ENCODE measurements at places on chromosomes 11 and 22. TPM values are rescaled to one million over a fixed set of nuclear protein-coding genes. Genes with fewer than 3 reads are reported as not detected.

DNA sequence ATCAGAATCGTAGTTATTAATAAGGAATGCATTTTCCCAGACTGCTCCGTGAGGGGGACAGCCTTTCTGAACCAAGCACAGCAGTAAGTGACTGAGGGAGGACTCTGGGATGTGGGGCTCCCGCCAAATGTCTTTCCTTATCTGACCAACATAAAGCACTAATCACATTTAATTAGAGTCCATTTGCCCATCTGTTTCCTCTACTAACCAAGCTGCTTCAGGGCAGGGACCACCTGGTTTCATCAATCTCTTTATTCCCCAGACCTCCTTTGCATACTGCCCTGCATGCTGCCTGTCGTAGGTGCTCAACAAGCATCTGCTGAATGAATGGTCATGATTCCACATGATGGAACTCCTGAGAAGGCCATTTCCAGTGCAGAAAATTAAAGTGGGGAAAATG is 29.4 kb downstream of the SMCO4 start:
- H3K4me1 ChIP-seq = no peaks in the 10 kb centered on the region
- no peak overlapping the region for H3K4me3 ChIP-seq
- H3K27ac ChIP-seq = no peak overlapping the region
- no peaks in the 10 kb centered on the region for H3K27me3 ChIP-seq

Gene TST
- total RNA-seq = 0.29 TPM

DNA sequence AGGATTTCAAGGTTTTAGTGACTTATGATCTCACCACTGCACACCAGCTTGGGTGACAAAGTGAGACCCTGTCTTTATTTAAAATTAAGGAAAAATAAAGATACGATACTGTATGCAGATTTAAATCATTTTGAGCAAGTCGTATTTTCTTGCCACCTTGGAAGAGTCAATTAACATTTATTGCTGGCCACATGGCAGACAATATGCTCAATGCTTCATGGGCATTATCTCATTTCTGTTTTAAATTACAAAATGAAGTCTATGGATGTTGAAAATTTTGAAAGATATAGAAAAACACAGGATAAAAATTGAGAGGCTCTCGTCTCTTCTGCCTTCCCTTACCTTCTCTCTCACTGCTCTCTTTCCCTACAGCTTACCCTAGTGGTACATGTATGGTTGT is 349.0 kb upstream of the CCDC90B start:
- H3K27me3 ChIP-seq = no peaks in the 10 kb centered on the region
- H3K27ac ChIP-seq = no peak overlapping the region
- no peak for DNase-seq
- no peaks in the 10 kb centered on the region for H3K36me3 ChIP-seq
- H3K4me3 ChIP-seq = no peak overlapping the region

- H3K4me1 ChIP-seq = no peaks in the 10 kb centered on the region
- H3K4me3 ChIP-seq = no peak overlapping the region
- no peaks in the 10 kb centered on the region for H3K27me3 ChIP-seq
- H3K36me3 ChIP-seq = no peaks in the 10 kb centered on the region
These were observed 30.4 kb upstream of the MMP20 start for GRCh38 chr11:102655547-102655946.

- H3K27ac ChIP-seq = no peak overlapping the region
- H3K4me1 ChIP-seq = peaks cover 14% of the 10 kb centered on the region
- peaks cover 7% of the 10 kb centered on the region for H3K36me3 ChIP-seq
- H3K4me3 ChIP-seq = no peak overlapping the region
- H3K27me3 ChIP-seq = no peaks in the 10 kb centered on the region
- no peak for DNase-seq
These were observed 11.0 kb upstream of the MICALL1 start for GRCh38 chr22:37894939-37895670.

GRCh38 chr22:26822313-26822712 is 164.9 kb downstream of the MIAT start:
- H3K4me1 ChIP-seq = no peaks in the 10 kb centered on the region
- H3K27ac ChIP-seq = no peak overlapping the region
- H3K27me3 ChIP-seq = no peaks in the 10 kb centered on the region
- H3K4me3 ChIP-seq = no peak overlapping the region
- DNase-seq = no peak

GRCh38 chr11:1682225-1682905 is 14.6 kb upstream of the KRTAP5-6 start:
- DNase-seq = no peak
- no peak overlapping the region for H3K4me3 ChIP-seq
- no peaks in the 10 kb centered on the region for H3K4me1 ChIP-seq
- H3K27me3 ChIP-seq = no peaks in the 10 kb centered on the region
- H3K36me3 ChIP-seq = no peaks in the 10 kb centered on the region

Gene MICAL2
- total RNA-seq = 33.3 TPM

GRCh38 chr22:28171712-28172111 is 252.7 kb upstream of the PITPNB start:
- H3K36me3 ChIP-seq = no peaks in the 10 kb centered on the region
- H3K4me1 ChIP-seq = no peaks in the 10 kb centered on the region
- H3K27me3 ChIP-seq = no peaks in the 10 kb centered on the region
- no peak for DNase-seq
- H3K4me3 ChIP-seq = no peak overlapping the region
- no peak overlapping the region for H3K27ac ChIP-seq

GRCh38 chr11:18844753-18845367 is 53.3 kb upstream of the PTPN5 start:
- no peak for DNase-seq
- H3K36me3 ChIP-seq = no peaks in the 10 kb centered on the region
- no peak overlapping the region for H3K4me3 ChIP-seq

GRCh38 chr11:63978551-63979239 is 4.3 kb downstream of the COX8A start:
- DNase-seq = no peak
- no peak overlapping the region for H3K4me3 ChIP-seq
- peaks cover 20% of the 10 kb centered on the region for H3K4me1 ChIP-seq

Gene TEX12
- not detected for total RNA-seq

Gene MMP1
- not detected for total RNA-seq

Gene AKIP1
- total RNA-seq = 14.5 TPM

Gene APOL5
- total RNA-seq = not detected

GRCh38 chr11:49208006-49208721 is at the start of gene FOLH1:
FOLH1 (minus strand) TSS chr11:49208602; CDS start chr11:49208409, 193 bp downstream.
- H3K27me3 ChIP-seq = no peaks in the 10 kb centered on the region
- H3K4me1 ChIP-seq = no peaks in the 10 kb centered on the region
- no peak within 1 kb of the TSS for H3K27ac ChIP-seq
- no peaks in the 10 kb centered on the region for H3K36me3 ChIP-seq
- no peak within 1 kb of the TSS for H3K4me3 ChIP-seq

Gene TH
- not detected for total RNA-seq

DNA sequence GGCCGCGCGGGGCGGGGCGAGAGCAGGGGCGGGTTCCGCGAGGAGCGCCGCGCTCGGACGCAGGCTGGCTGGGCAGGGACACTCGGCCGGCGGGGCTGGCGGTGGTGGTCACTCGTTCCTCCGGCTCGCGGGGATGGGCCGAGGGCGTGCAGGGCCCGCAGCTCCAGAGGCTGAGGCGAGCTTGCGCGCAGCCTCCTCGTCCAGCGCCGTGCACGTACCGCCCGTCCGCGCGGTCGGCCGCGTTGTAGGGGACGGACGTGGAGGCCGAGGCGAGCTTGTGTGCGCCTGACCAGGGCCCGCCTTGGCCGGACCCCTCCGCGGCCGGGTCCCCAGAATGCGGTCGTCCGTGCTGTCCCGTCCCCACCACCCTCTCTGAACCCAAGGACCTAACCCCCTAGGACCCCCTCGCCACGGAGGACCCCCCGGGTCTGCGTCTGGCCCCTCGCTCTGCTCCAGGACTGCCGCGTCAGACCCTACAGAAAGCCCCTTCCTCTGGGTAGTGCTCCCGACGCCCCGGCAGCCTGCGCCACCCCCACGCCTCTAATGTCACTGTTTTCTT is 569 bp upstream of the YPEL1 start:
- H3K27me3 ChIP-seq = no peaks in the 10 kb centered on the region
- H3K4me1 ChIP-seq = peaks cover 13% of the 10 kb centered on the region
- H3K27ac ChIP-seq = no peak overlapping the region
- DNase-seq = no peak
- H3K36me3 ChIP-seq = no peaks in the 10 kb centered on the region

Gene ZNF70
- 7.4 TPM for total RNA-seq

Gene TMEM45B
- 30.8 TPM for total RNA-seq

GRCh38 chr11:130451231-130452019 is 3.0 kb downstream of the ADAMTS15 start:
- H3K27ac ChIP-seq = no peak overlapping the region
- no peak overlapping the region for H3K4me3 ChIP-seq
- H3K36me3 ChIP-seq = no peaks in the 10 kb centered on the region
- H3K4me1 ChIP-seq = peaks cover 3% of the 10 kb centered on the region
- no peaks in the 10 kb centered on the region for H3K27me3 ChIP-seq

Gene SLC37A2
- 3.8 TPM for total RNA-seq

Gene CELF1
- total RNA-seq = 149 TPM

DNA sequence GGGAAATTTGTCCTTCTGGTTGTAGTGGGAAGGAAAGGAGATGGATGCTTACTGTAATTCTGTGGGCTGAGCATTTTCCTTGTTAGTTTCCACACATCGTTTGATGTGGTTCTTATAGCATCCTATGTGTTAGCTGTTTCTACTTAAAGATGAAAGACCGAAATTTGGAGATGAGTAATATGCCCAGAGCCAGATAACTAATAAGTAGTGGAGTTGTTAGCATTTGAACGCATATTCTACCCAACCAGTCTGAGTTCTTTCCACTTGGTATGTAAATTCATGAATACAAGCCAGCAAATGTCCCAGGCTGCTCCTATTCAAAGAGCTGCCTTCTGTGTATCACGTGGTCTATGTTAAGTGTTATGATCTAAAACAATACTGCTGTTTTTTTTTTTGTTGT is 14.6 kb downstream of the SPECC1L start:
- H3K27me3 ChIP-seq = no peaks in the 10 kb centered on the region
- peak; percentile 15 for DNase-seq
- peak overlapping the region; percentile 0 for H3K4me3 ChIP-seq
- H3K4me1 ChIP-seq = peaks cover 38% of the 10 kb centered on the region
- no peak overlapping the region for H3K27ac ChIP-seq

Gene PDE2A
- total RNA-seq = 1.7 TPM

Gene TRIM29
- not detected for total RNA-seq

Gene MMP27
- not detected for total RNA-seq

DNA sequence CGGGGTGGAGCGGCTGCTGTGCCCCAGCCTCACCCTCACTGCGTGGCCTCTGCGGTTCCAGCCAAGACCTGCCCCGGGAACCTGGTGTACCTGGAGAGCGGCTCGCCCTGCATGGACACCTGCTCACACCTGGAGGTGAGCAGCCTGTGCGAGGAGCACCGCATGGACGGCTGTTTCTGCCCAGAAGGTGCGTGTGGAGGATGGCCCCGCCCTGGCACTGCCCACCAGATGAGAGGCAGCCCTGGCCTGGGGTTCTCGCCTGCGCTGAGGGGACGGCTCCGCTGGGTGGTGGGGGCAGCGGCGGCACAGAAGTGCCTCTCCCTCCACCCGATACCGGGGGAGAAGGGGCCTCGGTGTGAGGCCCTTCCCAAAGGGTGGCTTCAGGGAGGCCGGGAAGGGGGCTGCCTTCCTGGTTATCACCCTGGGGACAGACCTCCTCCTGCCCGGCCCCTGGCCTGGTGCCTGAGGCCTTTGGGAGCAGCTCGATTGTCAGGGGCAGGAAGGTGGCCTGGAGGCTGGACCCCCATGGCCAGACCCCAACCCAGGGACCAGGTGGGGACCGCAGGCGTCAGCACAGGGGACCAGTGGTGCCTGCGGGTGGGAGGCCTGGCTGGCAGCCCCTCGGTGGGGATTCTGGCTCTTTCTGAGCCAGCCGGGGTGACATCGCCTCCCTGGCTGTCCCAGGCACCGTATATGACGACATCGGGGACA is 7.1 kb downstream of the MUC2 start:
- no peak for DNase-seq
- H3K4me1 ChIP-seq = no peaks in the 10 kb centered on the region
- H3K36me3 ChIP-seq = no peaks in the 10 kb centered on the region
- H3K27me3 ChIP-seq = no peaks in the 10 kb centered on the region
- no peak overlapping the region for H3K27ac ChIP-seq

DNA sequence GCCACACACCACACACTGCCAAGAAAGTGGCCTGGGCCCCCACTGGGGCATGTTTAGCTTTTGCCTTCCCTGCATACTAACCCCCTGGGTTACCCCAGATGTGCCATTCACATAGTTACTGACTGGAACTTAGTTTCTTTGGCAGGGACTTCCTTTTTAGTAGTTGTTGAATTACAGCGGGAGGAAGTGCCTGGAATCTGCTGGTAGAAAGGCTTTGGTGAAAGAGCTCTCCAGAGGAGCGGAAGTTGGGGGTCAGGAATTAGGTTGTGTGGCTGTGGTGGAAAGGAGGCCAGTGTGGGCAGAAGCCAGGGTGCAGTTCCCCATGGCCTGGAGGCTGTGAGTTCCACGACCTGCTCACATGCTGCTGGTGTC is 69.0 kb downstream of the MED15 start:
- H3K36me3 ChIP-seq = peaks cover 84% of the 10 kb centered on the region
- DNase-seq = peak; percentile 22
- H3K4me1 ChIP-seq = peaks cover 42% of the 10 kb centered on the region
- no peaks in the 10 kb centered on the region for H3K27me3 ChIP-seq
- no peak overlapping the region for H3K27ac ChIP-seq

DNA sequence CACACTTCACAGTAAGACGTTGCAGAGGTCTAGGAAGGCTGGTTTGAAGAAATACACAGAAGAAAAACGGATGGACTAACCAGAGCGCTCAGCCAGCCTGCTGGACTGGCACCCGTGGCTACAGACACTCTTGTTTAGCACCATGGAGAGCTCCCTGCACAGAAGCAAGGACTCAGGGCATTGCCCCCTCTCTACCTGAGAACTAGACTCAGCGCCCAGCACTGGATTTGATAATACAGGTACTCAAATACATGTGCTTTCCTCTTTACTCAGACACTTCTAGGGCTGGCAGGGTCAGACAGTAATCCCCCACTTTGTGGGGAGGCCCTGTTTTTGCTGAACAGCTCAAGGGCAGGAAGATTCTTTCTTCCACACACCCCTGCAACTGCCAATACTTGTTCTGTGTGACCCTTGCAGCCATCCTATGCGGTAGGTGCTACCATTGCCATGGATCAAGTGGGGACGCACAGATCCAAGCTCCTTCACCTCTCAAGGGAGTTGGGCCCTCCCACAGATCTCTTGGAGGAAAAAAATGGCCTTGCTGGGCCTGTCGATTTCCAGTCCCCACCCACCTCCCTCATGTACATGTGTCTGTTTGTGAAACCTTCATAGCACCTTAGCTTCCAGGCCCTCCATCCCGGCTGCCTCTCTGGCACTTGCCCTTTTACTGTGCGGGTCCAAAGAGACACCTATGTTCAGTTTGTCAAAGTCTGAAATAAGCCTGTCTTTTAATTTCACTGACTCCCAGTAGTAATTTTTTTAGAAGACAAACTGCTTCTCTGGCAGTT is 5.1 kb upstream of the P2RX6 start:
- no peak overlapping the region for H3K27ac ChIP-seq
- H3K27me3 ChIP-seq = no peaks in the 10 kb centered on the region
- H3K4me1 ChIP-seq = peaks cover 12% of the 10 kb centered on the region
- no peaks in the 10 kb centered on the region for H3K36me3 ChIP-seq
- DNase-seq = no peak

Gene OR52E8
- not detected for total RNA-seq

DNA sequence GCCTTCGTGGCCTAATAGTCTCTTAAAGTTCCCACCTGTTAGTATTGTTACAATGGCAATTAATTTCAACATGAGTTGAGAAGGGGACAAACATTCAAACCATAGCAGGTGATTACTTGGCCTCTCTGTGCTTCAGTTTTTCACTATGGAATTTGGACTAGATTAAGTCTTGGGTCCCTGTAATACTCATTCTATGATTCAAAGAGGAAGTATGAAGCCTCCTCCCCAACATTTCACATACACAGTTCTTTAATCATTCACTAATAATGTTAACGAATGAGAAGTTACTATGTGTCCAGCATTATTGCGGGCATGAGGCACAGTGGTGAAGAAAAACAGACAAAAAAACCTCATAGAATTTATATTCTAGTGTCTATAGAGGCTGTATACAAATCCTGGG is 19.9 kb upstream of the USP47 start:
- H3K36me3 ChIP-seq = no peaks in the 10 kb centered on the region
- H3K27me3 ChIP-seq = no peaks in the 10 kb centered on the region
- H3K27ac ChIP-seq = no peak overlapping the region
- DNase-seq = no peak
- H3K4me1 ChIP-seq = no peaks in the 10 kb centered on the region
- no peak overlapping the region for H3K4me3 ChIP-seq
